Fibroblast of skin of abdomen (primary cell): ENCODE measurements at places on chromosomes 3 and 15.
A peak's percentile ranks its signal among the peaks of the same experiment; 100 is the strongest.

DNA sequence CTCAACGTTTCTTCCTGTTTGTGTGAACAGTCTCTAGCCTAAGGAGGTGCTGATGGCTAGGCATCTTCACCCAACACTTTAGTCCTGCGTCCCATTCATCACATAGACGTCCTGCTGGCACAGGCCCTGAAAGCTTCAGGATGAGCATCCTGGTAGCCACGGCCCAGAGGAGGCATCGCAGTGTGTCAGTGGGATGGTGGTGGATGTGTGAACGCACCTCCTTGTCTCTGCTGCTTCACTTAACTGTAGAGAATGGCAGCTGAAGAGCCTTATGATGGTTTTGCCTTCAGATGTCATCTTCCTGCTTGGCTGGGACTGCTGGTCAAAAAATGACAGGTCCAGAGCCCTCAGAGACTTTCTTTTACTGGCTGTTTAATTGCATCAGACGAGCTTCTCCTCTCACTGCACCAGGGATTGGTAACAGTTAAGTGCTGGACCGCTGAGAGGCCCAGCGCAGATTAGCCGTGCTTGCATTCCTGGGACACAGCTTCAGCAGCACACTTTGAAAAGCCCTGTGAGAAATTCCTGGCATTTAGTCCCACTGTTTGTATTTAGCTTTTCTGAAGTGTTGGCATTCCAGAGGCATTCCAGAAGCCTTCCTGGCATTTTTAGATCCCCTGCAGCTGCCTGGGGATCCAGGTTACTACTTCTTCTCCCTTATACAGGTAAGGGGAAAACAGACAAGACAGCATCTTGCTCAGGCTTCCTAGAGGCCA, 132.4 kb upstream of the PLXNA1 start:
- peak; percentile 87 for DNase-seq

- peak; percentile 96 for DNase-seq
Observed at GRCh38 chr15:48939648-48940047, 24.1 kb downstream of the SHC4 start.

DNA sequence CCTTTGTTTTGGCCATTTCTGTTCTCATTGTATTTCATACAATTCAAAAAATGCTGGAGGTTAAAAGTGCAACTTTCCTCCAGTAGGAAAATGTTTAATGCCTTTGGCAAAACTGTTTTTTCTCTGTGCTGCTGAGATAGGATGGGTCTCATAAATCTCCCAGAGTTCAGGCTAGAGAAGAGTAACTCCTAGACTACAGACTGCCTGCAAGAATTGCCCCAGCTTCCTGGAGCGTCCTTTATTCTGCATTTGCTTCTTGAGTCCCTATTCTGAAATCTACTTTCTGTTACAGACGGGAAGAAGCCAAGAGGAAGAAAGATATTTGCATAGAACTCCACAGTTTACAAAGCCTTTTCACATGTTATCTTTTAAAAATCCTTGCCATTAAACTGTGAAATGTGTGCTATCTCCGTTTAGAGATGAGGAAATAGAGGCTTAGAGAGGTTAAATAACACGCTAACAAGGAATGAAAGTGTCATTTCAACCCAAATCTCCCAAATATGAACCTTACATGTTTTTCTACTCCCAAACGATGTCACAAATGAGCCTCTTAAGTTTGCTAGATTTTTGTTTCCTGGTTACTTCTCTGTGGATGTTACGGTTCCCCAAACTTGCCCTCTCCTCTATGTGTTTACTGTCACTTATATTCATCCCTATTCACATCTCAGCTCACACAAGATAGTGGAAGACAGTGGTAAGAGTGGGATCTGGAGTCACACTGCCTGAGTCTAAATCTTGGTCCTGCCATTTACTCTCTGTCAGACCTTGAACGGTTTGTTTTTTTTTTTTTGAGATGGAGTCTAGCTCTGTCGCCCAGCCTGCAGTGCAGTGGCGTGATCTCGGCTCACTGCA, 17.4 kb downstream of the NANOGP8 start:
- no peak for DNase-seq

DNA sequence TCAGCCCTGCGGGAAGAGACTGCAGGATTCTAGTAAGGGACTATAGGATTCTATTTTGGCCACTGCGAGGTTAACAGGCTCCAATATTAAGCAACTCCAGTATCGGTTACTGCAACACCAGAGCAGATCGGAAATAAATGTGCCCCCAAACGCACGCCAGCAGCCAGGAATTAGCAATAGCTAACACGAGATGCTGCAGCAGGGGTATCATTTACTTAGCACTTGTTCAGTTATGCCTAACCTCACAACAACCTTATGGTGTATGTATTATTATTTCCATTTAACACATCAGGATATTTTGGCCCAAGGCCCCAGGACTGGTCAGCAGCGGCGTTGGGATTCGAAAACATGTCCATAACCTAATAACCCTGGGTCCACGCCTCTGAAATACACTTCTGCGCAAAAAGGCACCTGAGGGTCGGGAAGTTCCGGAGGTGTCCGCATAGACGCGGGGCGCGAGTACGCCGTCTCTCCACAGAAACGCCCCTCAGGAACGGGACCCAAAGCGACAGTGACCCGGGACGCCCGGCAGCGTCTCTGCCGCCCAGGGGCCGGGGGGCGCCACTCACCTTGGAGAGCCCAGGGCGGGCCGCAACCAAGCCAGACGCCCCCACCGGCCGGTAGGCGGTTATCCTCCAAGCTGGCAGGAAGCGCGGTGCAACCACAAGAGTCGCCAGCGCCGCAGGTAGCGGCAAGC, 681 bp downstream of the PIK3CB start:
- peak; percentile 12 for DNase-seq

- DNase-seq = no peak
Observed at GRCh38 chr15:77784361-77785292, 151.9 kb upstream of the LINGO1 start.

DNA sequence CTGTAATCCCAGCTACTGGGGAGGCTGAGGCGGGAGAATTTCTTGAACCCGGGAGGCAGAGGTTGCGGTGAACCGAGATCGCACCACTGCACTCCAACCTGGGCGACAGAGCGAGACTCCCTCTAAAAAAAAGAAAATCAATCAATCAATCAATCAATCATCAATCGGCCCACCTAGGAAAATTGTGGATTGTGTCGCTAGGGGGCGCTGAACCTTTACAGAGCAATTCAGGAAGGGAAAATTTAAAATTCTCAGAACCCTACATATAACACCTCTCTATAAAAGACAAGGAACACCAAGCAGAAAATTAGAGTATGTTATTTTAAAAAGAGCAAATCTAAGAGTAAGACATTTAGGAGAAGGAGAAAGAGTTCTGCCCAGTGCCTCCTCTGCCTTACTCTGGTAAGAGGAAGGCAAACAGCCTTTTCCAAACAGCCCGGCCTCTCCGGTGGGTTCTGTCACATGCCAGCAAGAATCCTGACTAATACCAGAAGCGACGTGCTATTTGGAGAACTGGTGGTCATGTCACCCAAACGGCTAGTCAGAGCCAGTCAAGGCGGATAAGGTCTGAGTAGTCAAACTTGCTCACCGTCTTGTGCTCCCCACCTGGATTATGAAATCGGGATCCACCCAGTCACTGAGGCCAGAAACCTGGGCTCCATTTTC, 22.3 kb upstream of the SMCO1 start:
- DNase-seq = no peak

DNA sequence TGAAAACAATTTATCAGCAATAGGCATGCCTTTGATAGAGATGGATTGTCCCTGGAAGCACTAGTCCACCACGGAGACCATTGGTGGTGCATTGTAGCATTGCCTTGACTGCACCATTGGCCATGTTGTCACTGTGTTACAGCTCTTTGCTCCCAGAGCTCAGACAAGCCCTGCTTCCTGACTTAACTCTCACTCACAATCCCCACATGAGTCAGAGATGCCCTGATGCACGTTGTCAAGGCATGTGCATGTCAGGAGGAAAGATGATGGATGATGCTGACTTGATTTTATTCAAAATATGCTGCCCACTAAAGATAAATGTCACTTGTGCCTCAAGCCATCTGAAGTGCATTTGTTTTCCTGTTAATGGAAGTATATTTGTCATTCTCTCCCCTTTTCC, 266.1 kb downstream of the ARRDC4 start:
- DNase-seq = no peak

DNA sequence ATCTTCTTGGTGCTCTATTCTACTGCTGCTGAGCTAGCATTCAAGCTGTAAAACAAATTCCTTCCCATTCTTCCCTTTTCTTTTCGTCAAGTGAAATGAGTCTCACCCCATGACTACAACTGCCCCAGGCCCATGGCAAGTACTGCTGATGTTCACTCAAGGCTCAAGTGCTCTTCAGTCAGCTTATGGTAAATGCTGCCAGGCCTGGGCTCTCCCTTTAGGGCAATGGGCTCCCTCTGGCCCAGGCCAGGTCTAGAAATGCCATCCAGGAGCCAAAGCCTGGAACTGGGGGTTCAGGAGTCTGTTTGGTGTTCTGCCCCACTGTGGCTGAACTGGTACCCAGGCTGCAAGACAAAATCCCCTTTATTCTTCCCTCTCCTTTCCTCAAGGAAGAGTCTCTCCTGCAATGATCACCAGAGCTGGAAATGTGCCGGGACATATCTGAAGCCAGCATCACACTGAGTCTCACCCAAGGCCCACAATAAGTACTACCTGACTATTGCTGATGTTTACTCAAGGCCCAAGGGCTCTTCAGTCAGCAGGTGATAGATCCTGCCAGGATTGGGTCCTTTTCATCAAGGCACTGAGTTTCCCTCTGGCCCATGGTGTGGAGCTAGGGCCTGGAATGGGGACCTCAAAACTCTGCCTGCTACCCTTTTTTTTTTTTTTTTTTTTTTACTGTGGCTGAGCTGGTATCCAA, 205.0 kb upstream of the STAC start:
- DNase-seq = no peak

DNA sequence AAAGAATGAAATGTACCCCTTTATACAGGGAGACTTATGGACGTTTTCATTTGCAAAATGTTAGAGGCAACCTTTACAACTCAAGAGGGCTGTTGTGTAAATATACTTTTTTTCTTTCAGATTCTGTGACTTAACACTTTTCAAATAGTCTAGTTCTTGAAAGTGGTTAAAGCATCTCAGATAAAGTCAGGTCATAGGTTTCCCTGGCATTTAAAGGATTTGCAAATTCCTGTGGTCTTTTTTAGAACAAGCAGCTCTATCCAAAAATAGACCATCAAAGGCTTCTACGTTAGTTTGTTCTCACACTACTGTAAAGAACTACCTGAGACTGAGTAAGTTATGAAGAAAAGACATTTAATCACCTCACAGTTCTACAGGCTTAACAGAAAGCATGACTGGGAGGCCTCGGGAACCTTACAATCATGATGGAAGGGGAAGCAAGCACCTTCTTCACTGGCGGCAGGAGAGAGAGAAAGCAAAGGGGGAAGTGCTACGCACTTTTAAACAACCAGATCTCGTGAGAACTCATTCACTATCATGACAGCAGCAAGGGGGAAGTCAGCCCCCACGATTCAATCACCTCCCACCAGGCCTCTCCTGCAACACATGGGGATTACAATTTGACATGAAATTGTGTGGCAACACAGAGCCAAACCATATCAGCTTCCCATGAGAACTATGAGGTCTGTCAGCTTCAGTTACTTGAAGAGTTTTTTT, 23.3 kb upstream of the GABRR3 start:
- DNase-seq = no peak

DNA sequence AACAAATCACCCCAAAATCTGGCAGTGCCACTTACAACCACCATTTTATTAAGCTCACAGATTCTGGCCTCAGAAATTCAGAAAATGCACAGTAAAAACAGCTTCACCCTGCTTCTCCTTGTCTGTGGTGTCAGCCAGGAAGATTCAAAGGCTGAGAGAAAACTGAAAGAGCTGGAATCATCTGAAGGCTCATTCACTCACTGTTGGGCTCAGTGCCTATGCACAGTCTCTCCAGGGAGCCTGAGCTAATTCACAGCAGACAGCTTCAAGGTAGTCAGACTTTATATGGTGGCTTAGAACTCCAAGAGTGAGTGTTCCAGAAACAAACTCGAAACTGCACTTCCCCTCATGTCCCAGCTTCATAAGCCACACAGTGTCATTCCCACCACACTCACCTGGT, 16.5 kb upstream of the PLOD2 start:
- DNase-seq = no peak

DNA sequence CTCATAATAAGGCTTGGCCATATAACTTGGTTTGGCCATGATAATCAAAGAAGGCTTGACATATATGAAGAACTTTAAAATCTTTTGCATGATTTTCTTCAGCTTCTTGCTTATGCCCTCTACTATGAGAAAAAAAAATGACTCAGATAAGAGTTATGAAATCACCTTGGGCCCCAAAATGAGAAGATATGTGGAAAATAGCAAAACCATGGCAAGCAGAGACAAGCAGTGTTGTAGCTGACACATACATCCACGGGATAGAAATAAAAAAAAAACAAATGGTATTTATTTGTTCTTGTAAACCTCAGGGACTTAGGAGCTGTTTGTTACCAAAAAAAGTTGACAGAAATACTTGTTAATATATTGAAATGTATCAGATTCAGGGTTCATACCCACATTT, 614.8 kb upstream of the BCHE start:
- no peak for DNase-seq

- DNase-seq = peak; percentile 58
Observed at GRCh38 chr3:12984023-12984823, 89.0 kb downstream of the IQSEC1 start.

DNA sequence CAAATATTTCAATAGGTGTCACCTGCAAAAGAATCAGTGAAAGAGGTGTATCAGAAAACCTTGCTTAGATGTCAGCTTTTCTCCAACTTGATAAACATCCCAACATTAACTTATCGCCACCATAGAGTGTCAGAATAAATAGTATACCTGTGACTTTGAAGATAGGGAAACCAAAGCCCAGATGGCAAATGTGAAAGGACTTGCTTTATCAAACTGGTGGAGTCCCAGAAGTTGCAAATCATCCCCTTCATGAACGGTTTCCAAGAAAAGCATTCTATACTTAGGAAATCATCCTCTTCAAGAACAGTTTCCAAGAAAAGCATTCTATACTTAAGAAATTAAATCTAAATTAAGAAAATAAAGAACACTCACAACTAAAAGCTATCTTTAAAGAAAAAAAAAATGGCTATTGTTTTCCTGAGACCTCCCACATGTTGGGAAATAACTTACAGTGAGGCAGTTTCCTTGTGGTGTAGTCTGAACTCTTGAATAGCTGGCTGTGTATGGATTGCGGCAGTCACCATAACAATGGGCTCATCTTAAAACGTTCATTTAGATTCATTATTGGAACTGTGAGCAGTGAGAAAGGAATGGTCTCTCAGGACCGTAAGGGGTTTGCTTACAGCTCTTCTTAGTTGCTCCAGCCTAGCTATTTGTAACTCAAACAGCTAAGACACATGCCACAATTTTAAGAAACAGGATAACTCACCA, 56.5 kb downstream of the GHSR start:
- peak; percentile 66 for DNase-seq

GRCh38 chr3:72690629-72691028, 157.6 kb downstream of the SHQ1 start:
- DNase-seq = peak; percentile 10

DNA sequence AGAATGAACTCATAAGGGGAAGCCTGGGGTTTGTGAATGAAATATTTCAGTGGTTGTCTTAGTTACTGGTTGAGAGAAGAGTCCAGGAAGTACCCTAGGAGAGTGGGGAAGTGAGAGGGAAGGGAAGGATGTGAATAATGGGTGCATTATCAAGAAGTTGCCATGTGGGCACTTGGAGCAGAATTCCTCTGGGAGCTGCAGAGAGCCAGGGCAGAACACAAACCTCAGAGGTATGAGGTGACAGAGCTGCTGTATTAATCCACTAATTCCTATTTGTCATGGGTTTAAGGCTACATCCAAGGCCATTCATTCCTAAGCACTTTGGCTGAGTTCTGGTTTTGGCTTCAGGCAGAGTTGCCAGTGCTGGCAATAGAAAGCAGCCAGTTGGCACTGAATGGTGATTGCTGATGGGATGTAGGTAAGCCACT, 29.0 kb downstream of the NDUFB4 start:
- no peak for DNase-seq

- DNase-seq = no peak
Observed at GRCh38 chr15:47767035-47767434, 49.7 kb downstream of the SEMA6D start.
